ENCODE measurements at places on chromosomes 6 and 20. TPM values are rescaled to one million over a fixed set of nuclear protein-coding genes. Genes with fewer than 3 reads are reported as not detected.
A peak's percentile ranks its signal among the peaks of the same experiment; 100 is the strongest.

GRCh38 chr6:34538581-34538980, 17.5 kb downstream of the SPDEF start:
- no peaks in the 10 kb centered on the region for H3K27me3 ChIP-seq
- H3K36me3 ChIP-seq: no peaks in the 10 kb centered on the region
- H3K27ac ChIP-seq: no peak overlapping the region
- DNase-seq: no peak

- no peaks in the 10 kb centered on the region for H3K27me3 ChIP-seq
- no peaks in the 10 kb centered on the region for H3K4me1 ChIP-seq
- peak overlapping the region; percentile 30 for H3K27ac ChIP-seq
- no peak for DNase-seq
These were observed 189.7 kb upstream of the JAG1 start for GRCh38 chr20:10863337-10864060.

- no peaks in the 10 kb centered on the region for H3K4me1 ChIP-seq
- DNase-seq: no peak
- H3K4me3 ChIP-seq: no peak overlapping the region
- no peaks in the 10 kb centered on the region for H3K27me3 ChIP-seq
- no peaks in the 10 kb centered on the region for H3K36me3 ChIP-seq
- H3K27ac ChIP-seq: no peak overlapping the region
These were observed 20.6 kb upstream of the VEGFA start for GRCh38 chr6:43749461-43749860.

- H3K36me3 ChIP-seq: no peaks in the 10 kb centered on the region
- peak; percentile 73 for DNase-seq
- H3K4me1 ChIP-seq: peaks cover 51% of the 10 kb centered on the region
- H3K27ac ChIP-seq: peak overlapping the region; percentile 99
These were observed 2.7 kb downstream of the SDCBP2 start for GRCh38 chr20:1326031-1326930.

UBE2C gene
- 29.6 TPM for polyA plus RNA-seq

- peaks cover 3% of the 10 kb centered on the region for H3K4me1 ChIP-seq
- H3K27ac ChIP-seq: no peak overlapping the region
These were observed 49.5 kb upstream of the B4GALT5 start for GRCh38 chr20:49762940-49763766.

RNF39 gene
- 2.3 TPM for polyA plus RNA-seq

LPA gene
- polyA plus RNA-seq: 0.01 TPM

- H3K4me1 ChIP-seq: peaks cover 42% of the 10 kb centered on the region
- H3K36me3 ChIP-seq: peaks cover 7% of the 10 kb centered on the region
- no peak overlapping the region for H3K4me3 ChIP-seq
- no peak overlapping the region for H3K27ac ChIP-seq
- DNase-seq: no peak
- H3K27me3 ChIP-seq: no peaks in the 10 kb centered on the region
These were observed 70.5 kb downstream of the NCOA3 start for GRCh38 chr20:47572105-47572729.

DNA sequence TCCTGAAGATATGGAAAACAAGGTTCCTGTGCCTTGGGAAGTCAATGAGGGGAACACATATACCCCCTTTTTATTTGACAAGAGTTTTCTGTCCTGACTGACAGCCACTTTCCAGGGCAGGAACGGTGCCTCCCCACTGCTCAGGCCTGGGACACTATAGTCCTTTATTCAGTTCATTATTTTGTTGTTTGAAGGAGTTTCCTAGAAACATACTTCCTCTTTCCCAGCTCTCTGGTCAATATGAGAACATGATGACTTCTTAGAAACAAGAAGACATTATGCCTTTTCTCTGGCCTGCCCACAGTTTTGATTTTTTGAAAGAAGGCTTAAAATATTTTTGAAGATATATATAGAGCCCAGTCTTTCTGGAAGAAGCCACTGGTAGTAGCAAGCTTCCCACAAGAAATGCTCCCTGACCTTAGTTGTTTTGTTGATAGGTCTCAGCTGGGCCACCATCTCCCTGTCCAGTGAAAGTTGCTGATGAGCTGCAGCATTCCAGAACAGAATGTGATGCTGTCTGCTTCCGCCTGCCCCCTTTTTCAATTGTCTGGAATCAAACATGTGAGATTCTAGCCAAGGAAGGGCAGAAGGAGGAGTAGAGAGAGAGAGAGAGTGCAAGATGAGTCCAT, 350.0 kb upstream of the PRND start:
- H3K27me3 ChIP-seq: no peaks in the 10 kb centered on the region
- no peaks in the 10 kb centered on the region for H3K36me3 ChIP-seq
- peaks cover 9% of the 10 kb centered on the region for H3K4me1 ChIP-seq

WFDC10B gene
- polyA plus RNA-seq: 0.52 TPM

- H3K4me3 ChIP-seq: no peak overlapping the region
- peaks cover 12% of the 10 kb centered on the region for H3K4me1 ChIP-seq
- no peak for DNase-seq
- H3K36me3 ChIP-seq: no peaks in the 10 kb centered on the region
- H3K27ac ChIP-seq: no peak overlapping the region
These were observed 481.5 kb upstream of the JAG1 start for GRCh38 chr20:11155156-11155756.

All from sigmoid colon (tissue), 7 donors.